ENCODE measurements at places on chromosomes 2 and 18. TPM values are rescaled to one million over a fixed set of nuclear protein-coding genes. Genes with fewer than 3 reads are reported as not detected.

- no peak for DNase-seq
- H3K27me3 ChIP-seq, result peaks cover 5% of the 10 kb centered on the region
- H3K36me3 ChIP-seq, result no peaks in the 10 kb centered on the region
- H3K4me1 ChIP-seq, result peaks cover 8% of the 10 kb centered on the region
- no peak overlapping the region for H3K4me3 ChIP-seq
- no peak overlapping the region for H3K27ac ChIP-seq
Observed at GRCh38 chr2:149451417-149452165, 121.2 kb downstream of the LYPD6 start.

- no peak for DNase-seq
- H3K4me3 ChIP-seq, result no peak overlapping the region
- H3K36me3 ChIP-seq, result no peaks in the 10 kb centered on the region
- H3K27ac ChIP-seq, result no peak overlapping the region
- H3K4me1 ChIP-seq, result no peaks in the 10 kb centered on the region
Observed at GRCh38 chr18:7748251-7749007, 181.3 kb downstream of the PTPRM start.

GRCh38 chr2:213787869-213788268 lies 503.6 kb downstream of the SPAG16 start:
- no peaks in the 10 kb centered on the region for H3K36me3 ChIP-seq
- no peak overlapping the region for H3K4me3 ChIP-seq
- H3K27me3 ChIP-seq, result no peaks in the 10 kb centered on the region
- H3K27ac ChIP-seq, result no peak overlapping the region

DNA sequence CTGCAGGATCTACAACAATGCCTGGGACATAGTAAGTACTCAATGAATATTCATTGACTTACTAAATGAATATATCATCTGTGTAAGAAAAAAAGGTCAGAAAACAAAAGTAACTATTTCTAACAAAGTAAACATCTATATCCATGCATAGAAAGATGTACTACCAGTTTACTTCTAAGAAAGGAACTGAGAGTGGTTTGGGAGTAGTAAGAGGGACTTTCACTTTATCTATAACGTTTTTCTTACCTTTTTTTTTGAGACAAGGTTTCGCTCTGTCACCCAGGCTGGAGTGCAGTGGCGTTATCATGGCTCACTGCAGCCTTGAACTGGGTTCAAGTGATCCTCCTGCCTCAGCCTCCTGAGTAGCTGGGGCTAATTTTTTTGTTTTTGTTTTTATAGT lies 25.7 kb downstream of the DHX57 start:
- H3K27ac ChIP-seq, result no peak overlapping the region
- H3K36me3 ChIP-seq, result peaks cover 25% of the 10 kb centered on the region
- no peak overlapping the region for H3K4me3 ChIP-seq
- no peak for DNase-seq
- no peaks in the 10 kb centered on the region for H3K27me3 ChIP-seq

The SEPTIN2 gene
- total RNA-seq, result 242 TPM
